ENCODE measurements at places on chromosomes 3 and 15.

- no peak for DNase-seq
Measured at GRCh38 chr3:374459-374858, 177.9 kb downstream of the CHL1 start.

DNA sequence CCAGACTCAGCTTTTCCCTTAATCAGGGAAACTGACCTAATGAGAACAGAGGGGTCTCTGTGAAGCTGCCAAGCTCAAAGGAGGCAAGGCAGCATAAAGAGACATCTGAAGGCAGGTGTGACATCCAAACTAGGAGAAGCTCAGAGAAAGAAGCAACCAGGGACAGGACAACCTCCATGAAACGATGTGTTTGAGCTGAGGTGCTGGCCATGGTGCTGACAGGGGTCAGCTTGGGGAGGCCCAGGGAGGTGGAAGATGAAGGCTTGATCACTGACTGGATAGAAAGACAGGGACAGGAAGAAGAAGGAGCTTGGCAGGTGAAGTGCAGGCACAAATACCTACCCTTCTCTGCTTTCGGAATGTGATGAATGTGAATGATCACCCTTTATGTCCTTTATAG is 179.5 kb upstream of the NSMCE3 start:
- DNase-seq = no peak

GRCh38 chr3:143119009-143119914 is at the start of gene CHST2:
Gene CHST2 (plus strand): TSS chr3:143119771. CDS start chr3:143120817, 1,046 bp downstream.
- peak; percentile 72 for DNase-seq

DNA sequence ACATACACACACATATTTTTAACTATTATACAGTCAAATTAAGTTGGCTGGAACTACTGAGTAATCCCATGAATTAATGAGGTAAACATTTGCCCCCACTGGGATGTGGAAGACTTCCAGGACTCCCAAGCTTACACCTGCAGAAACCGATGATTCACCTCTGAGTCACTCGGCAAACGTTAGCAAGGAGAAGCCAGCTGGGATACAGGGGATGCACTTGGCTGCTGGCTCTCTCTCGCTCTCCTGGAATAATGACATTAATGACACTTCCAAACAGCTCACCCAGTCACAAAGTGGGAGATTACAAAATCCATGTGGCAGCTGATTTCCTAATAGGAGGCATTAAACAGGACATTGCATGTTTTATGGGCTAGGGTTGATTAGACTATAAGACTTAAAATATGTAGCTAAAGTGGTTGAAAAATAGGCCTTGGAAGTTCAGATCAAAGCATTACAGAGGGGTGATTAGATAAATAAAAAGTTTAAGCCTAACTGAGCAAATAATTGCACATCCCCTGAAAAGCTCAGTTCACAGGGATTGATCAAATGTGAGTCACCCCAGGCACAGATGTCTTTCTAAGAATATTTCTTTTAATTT is 500.9 kb downstream of the SOX2 start:
- peak; percentile 97 for DNase-seq

- DNase-seq = no peak
Measured at GRCh38 chr3:18159681-18160080, 265.5 kb downstream of the SATB1 start.

DNA sequence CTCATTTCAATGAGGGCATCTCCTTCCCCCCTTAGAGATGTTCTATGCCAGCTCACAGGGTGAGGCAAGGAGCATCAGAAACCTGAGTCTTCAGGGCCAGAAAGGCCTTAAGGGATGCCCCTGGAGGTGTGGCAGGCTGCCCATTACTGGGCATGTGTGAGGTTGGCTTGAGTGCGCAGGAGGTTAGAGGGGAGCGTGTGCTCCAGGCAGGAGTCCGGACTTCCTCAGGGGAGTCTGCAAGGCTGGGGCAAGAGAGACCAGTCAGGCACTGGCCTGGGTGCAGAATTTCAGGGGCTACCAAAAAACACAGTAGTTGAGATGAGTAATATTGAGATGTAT is 1.9 kb downstream of the LOXL1 start:
- no peak for DNase-seq

- DNase-seq = no peak
Measured at GRCh38 chr3:144390786-144391185, 419.2 kb downstream of the DIPK2A start.

DNA sequence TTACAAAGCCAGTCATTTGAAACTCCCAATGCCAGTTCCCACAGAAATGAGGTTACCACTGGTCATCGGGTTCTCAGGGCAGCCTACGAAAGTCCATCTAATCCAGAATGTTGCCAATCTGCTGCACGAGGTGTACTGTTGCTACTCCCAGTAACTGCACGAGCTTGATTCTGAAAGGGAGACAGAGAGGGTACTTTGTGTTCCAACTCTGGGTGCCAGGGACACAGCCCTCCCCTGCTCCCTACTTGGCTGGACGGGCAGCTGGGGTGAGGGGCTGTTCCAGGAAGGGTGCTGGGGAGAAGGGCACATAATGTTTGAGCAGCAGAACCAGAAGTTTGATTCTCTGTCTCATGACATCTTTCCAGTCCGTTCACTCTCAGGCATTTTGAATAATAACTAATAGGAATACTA is 27.1 kb upstream of the OSBPL11 start:
- DNase-seq = no peak

- no peak for DNase-seq
Measured at GRCh38 chr3:52202384-52203077, 4.6 kb downstream of the ALAS1 start.

GRCh38 chr15:71185706-71186105 is 70.4 kb downstream of the THSD4 start:
- DNase-seq = no peak

DNA sequence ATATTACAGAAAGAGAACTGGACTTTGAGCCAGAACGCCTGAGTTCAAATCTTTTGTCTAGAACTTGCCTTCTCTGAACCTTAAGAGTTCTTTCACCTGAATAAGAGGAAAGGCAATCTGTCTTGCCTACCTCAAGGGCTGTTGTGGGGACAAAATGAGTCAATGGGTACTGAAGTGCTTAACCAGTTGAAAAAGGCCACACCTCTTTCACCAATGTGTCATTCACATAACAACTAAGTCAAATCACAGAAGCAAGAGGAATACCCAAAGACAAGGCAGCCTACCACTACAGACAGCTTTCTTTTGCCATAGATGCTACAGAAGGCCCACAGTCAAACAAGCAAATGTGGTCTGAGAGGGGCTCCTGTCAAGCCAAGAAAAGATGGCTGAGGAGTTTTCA is 39.7 kb downstream of the NBEAL2 start:
- peak; percentile 9 for DNase-seq

GRCh38 chr3:185926445-185926844 is 11.4 kb downstream of the TRA2B start:
- no peak for DNase-seq

- DNase-seq = peak; percentile 2
Measured at GRCh38 chr15:76501726-76502125, 165.2 kb downstream of the ISL2 start.

- no peak for DNase-seq
Measured at GRCh38 chr3:66498687-66499621, 1.9 kb downstream of the LRIG1 start.

- DNase-seq = no peak
Measured at GRCh38 chr15:40295877-40296560, 11.7 kb downstream of the PLCB2 start.

- no peak for DNase-seq
Measured at GRCh38 chr3:137542049-137542448, 222.1 kb upstream of the SOX14 start.
